ENCODE measurements at places on chromosomes 3 and 15.

GRCh38 chr3:170709046-170709445, 123.2 kb upstream of the SLC7A14 start:
- DNase-seq: no peak

- no peak for DNase-seq
Measured at GRCh38 chr15:99105514-99106341, 848 bp downstream of the SYNM start.

DNA sequence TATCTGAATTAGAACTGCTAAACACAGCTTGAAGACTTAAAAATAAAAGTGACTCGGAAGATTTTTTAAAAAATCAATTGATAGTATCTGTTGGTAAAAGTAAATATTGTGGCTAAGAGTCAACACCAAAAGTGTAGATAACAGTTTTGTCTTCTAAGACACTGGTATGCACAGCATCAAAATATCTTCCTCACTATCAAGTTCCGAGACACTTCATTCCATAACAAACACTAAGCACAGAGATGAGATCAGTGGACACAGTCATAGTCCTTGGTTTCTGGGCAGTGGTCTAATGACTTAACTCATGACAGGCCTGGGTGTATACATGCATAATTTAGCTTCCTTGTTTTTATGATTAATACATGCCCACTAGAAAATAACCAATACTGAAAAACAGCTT, 63.2 kb downstream of the PXYLP1 start:
- DNase-seq: no peak

GRCh38 chr3:194487289-194488054, 670 bp upstream of the ATP13A3 start:
- no peak for DNase-seq

DNA sequence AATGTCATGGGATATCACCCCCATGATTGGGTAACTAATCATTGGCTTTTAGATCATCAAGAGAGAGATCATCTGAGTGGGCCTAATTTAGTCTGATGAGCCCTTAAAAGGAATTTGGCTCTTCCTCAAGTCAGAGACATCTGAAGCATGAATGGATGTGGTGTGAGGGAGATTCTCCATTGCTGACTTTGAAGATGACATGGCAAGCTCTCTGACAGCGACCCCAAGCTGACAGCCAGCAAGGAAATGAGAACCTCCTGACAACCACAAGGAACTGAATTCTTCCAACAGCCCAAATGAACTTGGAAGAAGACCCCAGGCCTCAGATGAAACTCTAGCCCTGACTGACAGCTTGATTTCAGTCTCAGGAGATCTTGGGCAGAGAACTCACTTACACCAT, 108.4 kb upstream of the SPATA12 start:
- DNase-seq: no peak

- DNase-seq: no peak
Measured at GRCh38 chr15:39852250-39852649, 67.8 kb downstream of the GPR176 start.

GRCh38 chr3:7630925-7631324, 770.0 kb downstream of the GRM7 start:
- DNase-seq: no peak

DNA sequence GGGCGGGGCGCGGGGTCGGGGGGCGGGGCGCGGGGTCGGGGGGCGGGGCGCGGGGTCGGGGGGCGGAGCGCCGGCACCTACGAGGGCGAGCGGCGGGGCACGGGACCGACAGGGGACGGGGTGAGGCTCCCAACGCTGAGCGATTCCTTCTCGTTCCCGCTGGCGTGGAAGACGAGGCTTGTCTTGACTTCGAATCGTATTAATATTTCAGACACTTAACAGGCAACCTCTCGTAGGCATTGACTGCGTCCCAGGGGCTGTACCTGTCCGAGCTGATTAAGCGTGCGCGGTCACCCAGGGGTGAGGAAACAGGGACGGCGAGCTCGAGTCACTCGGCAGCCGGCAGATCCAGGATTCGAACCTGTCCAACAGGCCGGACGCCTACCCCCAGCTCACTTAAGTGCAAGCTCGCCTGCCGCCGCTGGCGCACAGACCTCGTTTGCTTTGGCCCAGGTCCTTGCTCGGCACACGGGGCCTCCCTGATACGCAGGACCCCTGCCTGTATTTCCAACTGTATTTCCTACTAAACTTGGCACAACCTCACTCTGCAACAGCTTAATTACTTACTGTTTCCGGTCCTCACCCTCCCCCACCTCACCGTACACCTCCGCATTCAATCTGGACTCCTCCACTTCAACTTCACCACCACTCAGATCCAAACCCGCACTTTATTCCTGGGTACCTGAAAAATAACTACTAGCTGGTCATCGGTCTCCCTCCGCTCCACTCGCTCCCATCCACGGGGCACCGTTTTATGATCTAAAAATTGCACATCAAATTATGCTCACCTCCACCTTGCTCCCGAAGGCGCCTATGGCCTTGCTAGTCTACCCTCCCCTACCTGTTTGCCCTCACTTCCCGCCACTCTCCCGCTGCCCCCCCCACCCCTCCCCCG, 722 bp upstream of the ZXDC start:
- no peak for DNase-seq

DNA sequence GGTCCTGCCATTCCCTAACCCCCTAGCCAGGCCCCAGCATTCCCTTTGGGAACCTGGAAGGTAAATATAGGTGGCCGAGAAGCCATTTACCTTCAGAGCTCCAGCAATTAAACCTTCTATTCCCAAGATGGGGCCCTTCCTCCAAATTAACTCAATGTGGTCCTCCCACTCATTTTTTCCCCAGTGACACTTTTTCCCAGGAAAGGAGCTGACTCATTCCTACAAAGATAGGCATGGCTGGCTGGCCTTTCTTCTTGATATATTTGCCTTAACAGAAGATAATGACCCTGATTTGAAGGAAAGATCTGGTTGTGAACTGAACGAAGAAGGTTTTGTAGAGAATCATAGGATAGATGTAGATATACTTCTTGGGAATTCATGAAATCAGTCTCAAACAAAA, 279.0 kb upstream of the VEPH1 start:
- DNase-seq: no peak

GRCh38 chr3:119774444-119774843, 7.5 kb upstream of the NR1I2 start:
- DNase-seq: no peak

DNA sequence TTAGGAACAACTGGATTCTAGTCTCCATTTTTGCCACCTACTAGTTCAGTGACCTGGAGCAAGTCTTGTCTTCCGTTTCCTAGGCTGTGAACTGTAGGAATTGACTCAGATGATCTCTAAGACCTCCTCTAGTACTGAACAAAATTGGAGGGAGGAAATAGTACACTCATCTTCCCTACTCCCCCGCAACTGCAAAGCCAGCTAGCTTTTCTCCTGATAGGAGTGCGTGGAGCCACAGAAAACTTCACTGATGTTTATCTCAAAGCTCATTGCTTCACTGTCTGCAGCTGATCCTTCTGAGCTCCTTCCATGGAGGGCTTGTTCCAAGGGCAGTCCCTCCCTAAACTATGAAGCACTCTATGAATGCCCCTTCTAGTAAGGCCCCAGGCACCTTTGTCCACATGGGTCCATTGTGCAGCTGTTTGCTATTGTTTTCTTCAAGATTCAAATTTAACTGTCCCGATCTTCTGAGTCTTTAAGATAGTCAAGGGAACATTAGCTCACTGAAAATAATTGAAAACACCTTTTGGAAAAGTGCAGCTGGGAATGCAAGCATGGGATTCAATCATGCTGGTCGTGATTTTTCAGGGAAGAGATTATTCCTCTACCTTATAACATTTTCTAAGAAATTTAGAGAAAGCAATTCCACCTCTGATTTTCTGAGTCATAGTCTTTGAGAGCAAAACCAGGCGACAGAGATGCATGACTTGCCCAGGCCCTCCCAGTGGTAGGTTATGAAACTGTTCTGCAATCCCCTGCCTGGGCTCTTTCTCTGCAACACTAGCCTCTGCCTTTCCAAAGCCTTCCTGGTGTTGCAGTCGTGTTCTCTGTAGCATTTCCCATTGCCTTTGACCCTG, 24.3 kb downstream of the FILIP1L start:
- DNase-seq: no peak

DNA sequence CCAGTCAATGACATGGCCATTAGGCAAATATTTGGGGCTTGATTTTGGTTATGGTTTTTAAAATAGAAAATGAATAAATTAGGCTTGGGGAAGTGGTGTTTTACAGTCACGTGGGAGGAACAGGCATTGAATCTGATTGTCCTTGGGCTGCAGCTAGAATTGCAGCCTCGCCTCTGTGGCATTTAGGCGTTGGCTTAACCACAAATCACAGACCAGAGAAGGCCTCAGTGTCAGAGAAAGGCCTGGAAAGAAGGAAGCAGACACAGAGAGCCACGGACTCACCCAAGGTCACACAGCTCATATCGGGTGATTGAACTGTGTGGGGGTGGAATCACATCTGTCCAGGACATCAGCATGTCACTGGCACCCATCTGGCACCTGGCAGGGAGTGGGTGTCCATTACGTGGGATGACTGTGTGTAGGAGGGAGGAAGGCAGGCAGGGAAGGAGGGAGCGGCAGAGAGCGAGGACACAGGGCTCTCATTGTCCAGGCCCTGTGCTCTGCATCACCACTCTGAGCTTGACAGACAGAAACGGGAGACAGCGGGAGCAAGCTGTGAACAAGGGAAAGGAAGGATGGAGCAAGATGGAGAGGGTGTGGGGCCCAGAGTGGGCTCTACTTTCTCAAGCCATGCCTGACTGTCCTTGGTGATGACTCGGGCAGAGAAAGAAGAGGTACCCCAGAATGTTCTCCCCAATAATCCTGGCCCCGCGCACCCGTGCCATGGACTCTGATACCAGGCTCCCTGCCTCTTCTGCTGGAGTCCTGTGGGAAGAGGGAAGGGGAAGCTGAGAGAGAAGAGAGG, 186.4 kb downstream of the FAM43A start:
- DNase-seq: no peak

GRCh38 chr15:84814916-84815315, 2.2 kb upstream of the ALPK3 start:
- no peak for DNase-seq

DNA sequence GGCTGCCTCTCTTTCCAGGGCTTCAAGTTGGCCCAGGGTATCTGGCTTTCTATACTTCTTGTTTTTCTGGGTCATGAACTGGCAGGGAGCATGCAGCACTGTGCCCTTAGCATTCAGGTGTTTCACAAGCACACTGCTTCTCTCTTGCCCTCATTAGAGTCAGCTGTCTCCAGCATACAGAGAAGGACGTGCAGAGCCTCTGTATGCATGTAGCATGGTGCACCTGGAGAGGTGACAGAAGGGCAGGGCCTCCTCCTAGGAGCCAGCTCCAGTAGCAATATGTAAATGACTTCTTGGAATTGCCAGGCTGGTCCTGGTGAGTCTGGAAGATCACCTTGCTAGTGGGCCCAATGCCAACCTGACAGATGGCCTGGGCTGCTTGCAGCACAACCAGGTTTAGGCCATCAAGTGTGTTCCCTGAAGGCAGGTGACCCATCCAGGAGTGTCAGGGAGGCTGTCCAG, 44.8 kb upstream of the ATP2C1 start:
- DNase-seq: no peak

DNA sequence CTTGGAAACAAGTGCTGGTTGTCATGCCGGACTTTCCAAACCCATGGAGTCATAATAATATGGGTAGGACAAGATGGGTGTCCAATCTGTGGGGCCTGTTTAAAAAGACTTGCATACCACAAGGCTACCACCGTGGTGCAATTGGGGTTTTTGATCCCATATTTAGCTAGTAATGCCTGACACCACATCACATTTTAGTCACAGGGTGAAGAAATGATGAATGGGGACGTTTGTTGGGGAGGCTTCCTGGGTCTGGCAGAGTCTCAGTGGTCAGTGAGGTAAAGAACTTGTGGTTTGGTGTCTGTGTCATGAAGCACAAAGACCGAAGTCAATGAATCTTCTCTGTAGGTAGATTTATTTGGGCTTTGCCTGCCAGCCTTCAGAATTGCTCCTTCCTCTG, 31.0 kb downstream of the P3H2 start:
- DNase-seq: no peak

DNA sequence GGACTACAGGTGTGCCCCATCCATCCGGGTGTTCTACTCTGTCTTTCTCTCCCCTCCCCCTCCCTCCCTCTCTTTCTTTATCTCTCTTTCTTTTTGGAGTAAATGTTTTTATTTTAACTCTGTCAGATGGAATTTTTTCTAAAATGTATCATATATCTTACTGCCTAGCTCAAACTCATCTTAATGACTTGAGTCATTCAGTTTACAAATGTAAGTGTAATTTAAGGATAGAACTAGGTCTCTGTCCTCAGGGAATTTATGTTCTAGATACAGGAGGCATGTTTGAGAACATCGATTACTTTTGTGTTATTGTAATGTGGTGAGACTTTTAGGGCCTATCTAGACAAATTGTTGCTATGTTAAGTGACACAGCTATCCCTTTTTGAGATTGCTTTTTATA, 3.5 kb downstream of the TBC1D23 start:
- DNase-seq: no peak

- DNase-seq: no peak
Measured at GRCh38 chr15:66261056-66261455, 7.5 kb upstream of the MEGF11 start.

GRCh38 chr15:68910816-68911215, 19.5 kb upstream of the SPESP1 start:
- no peak for DNase-seq

DNA sequence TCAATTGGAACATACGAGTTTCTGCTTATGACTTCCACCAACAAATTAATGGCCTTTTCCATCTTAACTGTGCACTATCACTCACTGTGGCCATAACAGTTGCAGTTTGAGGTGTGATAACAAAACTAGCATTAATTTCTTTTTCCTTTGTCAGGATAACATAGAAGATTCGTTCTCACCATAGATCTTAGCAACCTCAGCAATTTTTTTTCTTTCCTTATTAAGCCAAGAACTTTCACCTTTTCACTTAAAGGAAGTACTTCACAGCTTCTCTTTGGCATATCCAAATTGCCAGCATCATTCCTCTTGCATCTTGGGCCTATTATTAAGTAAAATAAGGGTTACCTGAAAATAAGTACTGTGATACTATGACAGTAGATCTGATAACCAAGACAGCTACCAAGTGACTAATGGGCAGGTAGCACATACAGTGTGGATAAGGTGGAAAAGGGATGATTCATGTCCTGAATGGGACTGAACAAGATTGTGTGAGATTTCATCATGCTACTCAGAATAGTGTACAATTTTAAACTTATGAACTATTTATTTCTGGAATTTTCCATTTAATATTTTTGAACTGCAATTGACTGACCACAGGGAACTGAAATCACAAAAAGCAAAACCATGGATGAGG, 46.6 kb downstream of the CEP70 start:
- no peak for DNase-seq

- no peak for DNase-seq
Measured at GRCh38 chr3:72163809-72164634, 379.1 kb upstream of the PROK2 start.

GRCh38 chr3:10184250-10184649, 19.5 kb downstream of the IRAK2 start:
- no peak for DNase-seq

GRCh38 chr3:173886-174285, 22.7 kb upstream of the CHL1 start:
- DNase-seq: no peak

- DNase-seq: no peak
Measured at GRCh38 chr3:104901396-104901795, 465.3 kb upstream of the ALCAM start.

- no peak for DNase-seq
Measured at GRCh38 chr3:117523418-117523817, 813.8 kb downstream of the TUSC7 start.
